SHP77 (cell line): ENCODE measurements at places on chromosomes 7 and 10.
A peak's percentile ranks its signal among the peaks of the same experiment; 100 is the strongest.

GRCh38 chr7:33946094-33946699 lies 40.9 kb downstream of the BMPER start:
- no peak for DNase-seq

DNA sequence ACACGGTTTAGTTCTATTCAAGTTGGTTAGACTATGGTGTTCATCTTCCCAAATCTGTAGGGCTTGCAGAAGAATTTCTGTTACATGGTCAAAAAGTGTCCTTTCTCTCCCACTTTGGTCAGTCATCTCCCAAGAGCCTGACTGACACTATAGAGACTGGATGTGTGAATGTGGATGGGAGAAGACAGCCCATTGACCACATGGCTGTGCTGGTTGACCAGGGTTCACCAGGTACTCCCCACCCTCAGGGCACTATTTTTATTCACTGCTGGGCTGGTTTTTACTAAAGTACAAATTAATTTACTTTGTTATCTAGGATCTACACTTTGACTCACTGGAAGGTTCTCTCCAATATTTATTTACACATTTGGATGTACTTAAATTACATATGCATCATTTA lies 2.3 kb downstream of the ZNF804B start:
- DNase-seq, result no peak

GRCh38 chr7:122887198-122887597 lies 938 bp upstream of the CADPS2 start:
- DNase-seq, result peak; percentile 75

GRCh38 chr10:97425964-97426775 lies at the start of gene PGAM1:
Gene PGAM1, plus strand, starts transcription at chr10:97426191. Its CDS starts 117 bp downstream, at chr10:97426308.
- peak; percentile 91 for DNase-seq
